ENCODE measurements at places on chromosomes 1 and 21.

DNA sequence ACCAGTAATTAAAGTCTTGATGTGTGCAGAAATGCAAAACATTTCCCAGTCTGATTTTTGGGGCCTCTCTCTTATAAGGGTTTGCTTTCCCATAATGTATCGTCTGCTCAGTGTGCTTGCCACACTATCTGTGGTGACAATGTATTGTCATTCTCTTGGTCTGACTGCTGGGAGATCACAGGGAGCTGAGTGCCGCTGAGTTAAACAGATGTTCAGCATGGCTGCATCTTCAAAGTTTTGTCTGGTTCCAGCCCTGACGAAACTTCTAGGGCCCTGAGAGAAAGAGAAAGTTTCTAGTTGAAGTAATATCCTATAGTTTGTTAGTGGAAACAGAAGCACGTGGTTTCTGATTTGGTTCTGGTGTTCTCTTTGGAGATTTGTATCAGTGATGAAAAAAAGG lies 42.6 kb downstream of the DNM3 start:
- no peak for DNase-seq

DNA sequence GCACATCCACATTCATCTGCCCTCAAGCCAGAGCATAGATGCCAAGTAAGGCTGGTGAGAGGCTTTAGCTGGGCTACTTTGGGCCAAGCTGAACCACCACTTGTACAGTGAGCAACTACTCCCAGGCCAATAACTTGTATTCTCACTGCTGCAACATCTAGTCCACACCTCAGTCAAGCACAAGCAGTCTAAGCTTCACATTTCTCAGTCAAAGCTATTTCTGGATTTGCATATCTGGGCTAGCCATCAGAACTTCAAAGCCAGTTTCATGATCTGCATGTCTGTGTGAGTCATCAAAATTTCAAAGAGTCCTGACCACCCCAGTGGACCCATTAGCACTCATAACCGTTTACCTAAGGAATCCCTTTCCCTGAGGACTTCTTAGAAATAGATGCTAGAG lies 77.7 kb upstream of the DIRAS3 start:
- DNase-seq: peak; percentile 95

DNA sequence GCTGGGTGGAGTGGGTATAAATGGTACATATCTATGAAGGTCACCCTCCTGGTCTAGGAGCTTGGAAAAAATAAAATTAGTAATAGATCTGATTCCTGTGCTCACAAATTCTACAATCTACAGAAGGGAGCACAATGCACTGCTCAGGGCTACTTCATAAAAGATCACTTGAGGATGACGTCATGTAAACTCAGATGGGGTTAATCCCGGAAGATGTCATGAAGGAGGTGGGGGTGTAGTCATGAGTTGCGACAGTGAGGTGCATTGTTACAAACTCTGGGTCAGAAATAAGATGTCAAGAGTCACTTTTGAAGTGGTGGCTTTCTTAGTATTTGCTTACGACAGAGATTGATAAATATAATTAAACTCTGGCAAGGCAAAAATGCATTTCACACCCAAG lies 68.2 kb downstream of the LHX9 start:
- DNase-seq: no peak

- DNase-seq: no peak
Observed at GRCh38 chr1:226253933-226254332, 30.5 kb downstream of the MIXL1 start.

DNA sequence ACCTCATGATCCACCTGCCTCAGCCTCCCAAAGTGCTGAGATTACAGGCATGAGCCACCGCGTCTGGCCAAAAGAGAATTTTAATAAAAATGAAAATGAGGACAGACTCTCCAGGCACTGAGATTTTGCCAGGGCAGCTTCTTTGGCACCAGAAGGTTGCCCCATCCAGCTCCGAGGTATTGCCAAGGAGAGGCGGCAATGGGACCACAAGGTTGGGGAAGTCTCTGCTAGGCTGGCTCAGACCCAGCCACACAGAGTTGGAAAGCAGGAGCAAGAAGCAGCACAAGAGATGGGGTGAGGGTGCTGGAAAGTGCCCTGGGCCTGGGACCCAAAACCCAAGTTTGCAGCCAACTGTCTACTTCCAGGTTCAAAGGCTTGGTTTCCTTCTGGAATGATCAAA lies 200.9 kb downstream of the HHIPL2 start:
- DNase-seq: no peak

DNA sequence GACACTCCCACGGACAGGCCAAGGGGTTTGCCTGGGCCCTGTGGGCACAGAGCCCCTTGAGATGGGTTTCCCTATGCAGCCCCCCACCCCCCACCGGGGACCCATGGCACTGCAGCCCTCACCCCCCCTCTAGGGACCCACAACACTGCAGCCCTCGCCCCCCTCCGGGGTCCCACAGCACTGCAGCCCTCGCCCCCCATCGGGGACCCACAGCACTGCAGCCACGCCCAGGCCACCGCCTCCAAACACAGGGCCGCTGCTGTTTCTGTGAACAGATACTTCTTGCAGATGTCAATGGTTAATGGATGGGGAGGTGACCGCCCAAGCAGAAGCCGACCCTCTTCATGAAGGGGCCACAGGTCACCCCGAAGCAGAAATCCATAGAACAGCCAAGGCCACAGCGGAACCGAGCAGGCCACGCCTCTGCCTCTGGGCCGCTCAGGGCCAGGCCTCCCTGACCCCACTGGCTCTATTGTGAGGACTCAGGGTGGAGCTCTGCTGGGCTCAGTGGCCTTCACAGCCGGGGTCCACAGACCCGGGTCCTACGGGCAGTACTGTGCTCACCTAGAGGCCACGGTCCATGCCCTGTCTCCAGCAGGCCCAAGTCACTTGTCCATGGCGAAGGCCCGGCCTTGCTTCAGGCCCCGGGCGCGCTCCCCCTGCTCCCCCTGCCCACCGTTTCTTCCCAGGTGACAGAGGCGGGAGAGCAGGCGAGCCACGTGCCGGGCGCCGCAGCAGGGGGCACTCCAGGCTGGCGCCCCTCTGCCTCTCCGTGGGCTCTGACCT lies 4.1 kb upstream of the POFUT2 start:
- DNase-seq: no peak
